ENCODE measurements at places on chromosomes 11 and 22. TPM values are rescaled to one million over a fixed set of nuclear protein-coding genes. Genes with fewer than 3 reads are reported as not detected.

The LDHAL6A gene
- total RNA-seq: not detected

The C11orf16 gene
- not detected for total RNA-seq

The MS4A6E gene
- total RNA-seq: not detected

The HEPN1 gene
- not detected for total RNA-seq

The DSCAML1 gene
- total RNA-seq: 0.31 TPM

The UBQLNL gene
- not detected for total RNA-seq

The MS4A4A gene
- not detected for total RNA-seq

The SYT12 gene
- 13.6 TPM for total RNA-seq

The OSBP2 gene
- total RNA-seq: 11.1 TPM

The LRRC4C gene
- not detected for total RNA-seq

The ZNF280A gene
- total RNA-seq: 3.5 TPM

The OSBPL5 gene
- total RNA-seq: 6.4 TPM

Measured in A549 treated with RU486 at 1 μM for 4 hours (cell line).